NCI-H2029 treated with DMSO at 0.1 percent for 48 hours (cell line): ENCODE measurements at places on chromosomes 6 and 20.

DNA sequence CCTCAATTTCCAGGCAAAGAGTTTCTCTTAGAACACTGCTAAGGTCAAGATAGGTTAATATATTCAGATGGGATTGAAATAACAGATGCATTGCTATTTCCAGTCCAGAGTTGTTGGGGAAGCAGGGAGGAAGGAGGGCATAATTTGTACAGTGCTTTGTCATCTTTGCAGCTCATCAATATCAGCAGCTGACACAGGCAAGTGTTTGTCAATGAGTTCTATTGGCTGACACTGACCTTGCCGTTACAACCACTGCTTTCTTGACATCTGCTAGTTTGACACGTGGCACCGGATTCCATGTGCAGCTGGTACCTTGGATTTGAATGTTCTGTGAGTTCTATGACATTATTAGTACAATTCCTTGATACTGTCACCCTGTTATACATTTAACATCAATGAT is 28.0 kb upstream of the MLIP start:
- DNase-seq, result no peak

DNA sequence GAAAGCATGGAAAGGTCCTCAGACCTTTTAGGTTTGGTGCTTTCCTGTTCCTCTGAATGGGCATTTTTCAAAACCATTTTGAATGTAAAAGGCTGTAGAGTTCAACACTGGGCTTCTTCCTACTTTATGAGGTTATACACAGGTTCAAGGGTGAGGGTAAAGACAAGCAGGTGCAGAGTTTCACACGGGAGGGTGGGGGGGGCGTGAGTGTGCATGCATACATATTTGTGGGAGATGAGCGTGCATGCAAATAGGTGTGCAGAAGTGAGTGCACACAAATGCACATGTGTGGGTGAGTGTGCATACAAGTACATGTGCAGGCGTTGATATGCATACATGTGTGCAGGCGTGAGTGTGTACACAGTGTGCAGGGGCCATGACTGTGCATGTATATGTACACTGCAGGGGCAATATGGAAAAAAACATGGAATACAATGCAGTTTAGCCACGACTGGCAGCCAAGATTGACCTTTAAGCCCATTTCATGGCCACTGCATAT is 183.1 kb downstream of the GMPR start:
- DNase-seq, result no peak

- no peak for DNase-seq
These were observed 184.3 kb upstream of the SYNCRIP start for GRCh38 chr6:85826997-85827396.

DNA sequence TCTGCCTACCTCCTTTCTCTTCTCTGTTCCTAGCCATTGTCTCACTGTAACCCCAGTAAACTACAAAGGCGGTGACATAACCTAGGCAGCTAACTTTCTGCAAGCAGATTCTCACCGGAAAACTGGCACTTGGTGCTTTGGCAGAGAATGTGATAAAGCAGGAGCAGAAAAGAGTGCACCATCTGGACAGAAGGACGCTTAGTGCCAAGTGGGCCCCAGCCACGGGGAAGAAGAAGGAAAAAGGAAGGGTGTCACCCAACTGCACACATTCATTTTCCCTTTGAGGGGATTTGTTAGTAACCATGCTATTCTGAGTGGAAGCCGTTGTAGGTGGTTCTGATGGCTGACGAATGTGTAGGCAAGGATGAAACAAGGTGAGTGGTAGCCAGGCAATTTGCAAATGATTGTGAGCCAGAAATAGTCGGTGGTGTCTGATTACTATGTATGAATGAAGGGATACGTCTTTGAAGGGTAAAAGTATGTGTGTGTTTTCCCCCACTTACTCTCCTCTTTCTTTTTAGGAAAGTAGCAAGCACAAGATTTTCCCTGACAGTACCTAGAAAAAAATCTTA is 148.3 kb upstream of the STXBP5 start:
- DNase-seq, result no peak
